Right kidney (tissue), 9 donors: ENCODE measurements at places on chromosomes 2 and 18.

- DNase-seq: peak; percentile 36
Measured at GRCh38 chr18:9575558-9575957, 38.8 kb downstream of the PPP4R1 start.

DNA sequence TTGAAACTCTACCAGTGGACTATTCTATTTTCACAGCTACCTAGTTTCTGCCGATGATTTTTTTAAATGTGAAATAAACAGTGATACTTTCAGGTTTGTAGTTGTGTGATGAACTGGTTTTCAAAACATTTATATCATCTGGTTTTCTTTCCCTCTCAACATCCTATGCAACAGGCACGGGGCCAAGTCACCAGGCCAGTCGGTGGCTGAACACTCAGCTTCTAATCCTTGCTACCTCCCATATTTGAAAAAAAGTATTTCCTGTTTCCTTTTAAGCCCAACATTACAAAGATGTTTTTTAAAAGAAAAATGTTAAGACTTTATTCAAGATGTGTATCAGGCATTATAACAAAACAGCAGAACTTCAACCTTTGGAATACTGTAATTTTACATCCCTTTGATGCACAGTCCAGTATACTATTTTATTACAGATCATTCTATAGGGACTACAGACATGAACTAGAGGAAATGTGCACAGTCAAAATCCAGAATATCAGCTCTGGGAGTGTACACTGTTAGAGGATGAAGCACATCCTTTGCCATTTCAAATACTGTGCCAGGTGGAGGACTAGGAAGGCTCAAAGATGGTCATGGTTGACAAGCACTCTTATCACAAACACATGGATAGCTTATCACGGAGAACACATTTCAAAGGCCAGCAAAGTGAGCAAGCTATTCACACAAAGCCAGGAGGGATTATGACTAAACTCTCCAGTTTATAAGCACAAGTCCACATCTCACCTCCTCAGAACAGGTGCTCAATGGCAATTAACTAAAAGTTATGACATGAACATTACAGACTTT lies 14.6 kb downstream of the MRPL35 start:
- DNase-seq: no peak

GRCh38 chr18:7370802-7371201 lies 139.9 kb downstream of the LRRC30 start:
- no peak for DNase-seq

DNA sequence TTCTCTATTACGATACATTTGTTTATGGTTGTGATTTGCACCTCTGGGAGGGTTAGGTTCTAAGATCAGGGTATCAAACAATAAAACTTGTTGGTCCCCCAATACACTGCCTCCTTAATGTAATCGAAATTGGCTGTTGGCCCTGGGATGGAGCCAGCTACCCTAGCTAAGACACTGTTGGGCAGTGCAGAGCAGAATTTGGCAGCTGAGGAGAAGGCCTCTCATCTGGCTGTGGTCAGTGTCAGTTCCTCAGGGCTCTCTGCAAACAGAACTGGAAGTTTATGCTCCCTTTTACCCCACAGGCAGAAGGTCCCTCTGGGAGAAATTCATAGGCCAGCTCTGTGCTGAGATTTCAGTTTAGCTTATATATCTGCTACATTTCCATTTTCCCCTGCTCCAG lies 8.6 kb upstream of the HAAO start:
- DNase-seq: no peak

GRCh38 chr2:215171796-215172195 lies 33.4 kb upstream of the ABCA12 start:
- DNase-seq: no peak

DNA sequence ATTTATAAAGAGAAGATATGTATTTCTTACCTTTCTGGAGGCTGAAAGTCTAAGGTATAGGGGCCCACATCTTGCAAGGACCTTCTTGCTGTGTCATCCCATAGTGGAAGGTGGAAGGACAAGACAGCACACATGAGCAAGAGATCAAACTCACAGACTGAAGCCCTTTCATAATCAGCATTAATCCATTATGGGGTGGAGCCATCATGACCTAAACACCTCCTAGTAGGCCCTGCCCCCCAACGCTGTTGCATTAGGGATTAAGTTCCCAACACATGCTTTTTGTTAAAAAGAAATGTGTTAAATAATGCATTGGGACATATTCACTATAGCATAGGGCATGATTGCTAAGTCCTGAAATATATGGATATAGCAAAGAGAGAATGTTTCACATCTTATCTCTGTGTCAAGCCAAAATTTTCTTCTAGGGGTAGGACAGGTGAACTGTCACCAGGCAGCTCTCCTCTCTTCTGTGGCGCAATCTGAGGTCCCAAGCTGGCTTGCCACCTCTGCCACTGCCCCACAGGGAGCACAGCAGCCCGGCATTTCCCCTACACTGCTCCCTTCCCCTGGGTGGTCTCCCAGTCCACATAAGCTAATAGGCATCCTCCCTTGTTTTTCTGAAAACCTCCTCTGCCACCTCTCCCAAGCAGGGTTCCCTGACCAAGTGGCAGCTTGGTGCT lies 8.3 kb upstream of the CTIF start:
- no peak for DNase-seq

DNA sequence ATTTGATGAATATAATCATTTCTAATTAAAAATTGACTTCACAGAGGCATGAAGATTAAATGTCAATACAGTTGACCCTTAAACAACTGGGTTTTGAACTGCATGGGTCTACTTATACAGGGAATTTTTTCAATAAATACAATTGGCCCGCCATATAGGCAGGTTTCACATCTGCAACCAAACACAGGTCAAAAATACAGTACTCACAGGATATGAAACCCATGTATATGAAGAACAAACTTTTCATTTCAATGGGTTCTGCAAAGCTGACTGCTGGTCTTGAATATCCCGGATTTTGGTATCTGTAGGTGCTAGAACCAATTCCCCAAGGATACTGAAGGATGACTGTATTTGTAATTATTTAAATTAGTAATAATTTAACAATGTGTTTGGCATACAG lies 555.6 kb downstream of the EPHA4 start:
- no peak for DNase-seq

DNA sequence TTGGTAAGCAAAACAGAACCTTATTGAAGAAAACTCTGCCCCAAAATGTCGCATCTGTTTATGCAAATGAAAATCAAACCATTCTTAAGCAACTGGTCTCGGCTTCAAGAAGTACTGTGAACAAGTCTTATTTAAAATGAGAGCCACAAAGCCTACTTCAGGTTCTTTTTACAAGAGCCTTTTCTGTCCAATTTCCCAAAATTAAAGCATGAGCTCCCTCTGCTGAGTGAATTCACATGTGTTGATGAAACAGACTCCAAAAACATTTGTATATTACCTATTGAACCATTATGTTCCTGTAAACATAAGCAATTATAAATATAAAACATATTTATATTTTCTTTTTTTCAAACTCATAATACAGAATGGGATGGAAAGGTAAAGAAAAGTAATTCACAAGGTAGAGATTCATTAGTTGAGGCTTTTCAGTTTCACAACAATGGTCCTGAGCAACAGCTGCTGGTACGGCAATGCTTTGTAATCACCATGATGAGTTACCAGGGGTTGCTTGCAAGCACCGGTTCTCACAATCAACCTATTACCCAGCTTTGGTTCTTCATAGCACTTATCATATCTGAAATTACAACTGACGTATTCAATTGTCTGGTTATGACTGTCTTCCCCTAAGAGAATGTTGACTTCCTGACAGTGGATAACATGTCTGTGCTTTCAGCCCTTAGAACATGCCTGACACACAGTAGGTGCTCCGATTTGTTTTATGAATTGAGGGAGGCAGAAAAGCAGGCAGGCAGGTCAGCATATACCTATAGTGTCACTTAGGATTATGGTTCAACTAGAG lies 108.4 kb upstream of the BZW1 start:
- no peak for DNase-seq
